ENCODE measurements at places on chromosomes 4 and X.

GRCh38 chr4:5717449-5718158, 6.6 kb downstream of the EVC start:
- DNase-seq, result no peak

DNA sequence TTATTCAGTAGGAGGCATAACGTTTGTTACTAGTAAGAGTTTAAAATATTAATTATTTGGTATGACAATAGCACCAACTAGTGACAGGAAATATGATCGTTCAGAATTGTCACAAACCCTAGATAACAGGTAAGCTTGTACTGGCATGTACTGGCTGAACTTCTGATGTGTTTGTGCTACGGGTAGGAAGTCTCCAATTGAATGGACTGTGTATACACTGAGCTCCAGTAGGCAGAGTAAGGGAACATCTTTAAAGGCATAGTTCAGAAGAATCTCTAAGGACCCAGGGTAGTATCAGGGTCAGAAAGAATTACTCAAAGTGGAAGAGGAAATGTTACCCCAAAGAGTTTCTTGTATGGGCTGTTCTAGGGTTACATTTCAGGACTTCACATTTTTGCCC, 230.4 kb downstream of the EDA2R start:
- no peak for DNase-seq

GRCh38 chrX:46611658-46612362, 38.2 kb downstream of the CHST7 start:
- peak; percentile 77 for DNase-seq

DNA sequence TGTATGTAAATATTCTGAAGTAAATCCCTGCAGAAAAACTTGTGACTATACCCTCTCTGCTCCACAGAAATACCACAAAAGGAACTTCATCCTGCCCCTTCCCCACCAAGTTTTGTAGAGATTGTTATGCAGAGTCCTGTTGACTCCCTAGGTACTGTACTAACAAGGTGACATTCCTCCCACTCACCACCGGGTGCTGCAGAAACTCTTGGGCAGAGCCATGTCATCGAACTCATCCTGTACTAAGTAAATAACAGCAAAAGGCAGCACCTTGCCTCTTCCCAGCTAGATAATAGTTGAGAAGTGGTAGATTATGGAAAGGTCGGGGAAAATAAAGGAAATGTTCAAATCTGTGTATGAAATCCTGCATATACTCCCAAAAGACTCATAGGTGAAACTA, 233.3 kb downstream of the STPG2 start:
- no peak for DNase-seq

- DNase-seq, result no peak
These were observed 29.5 kb upstream of the RAB39B start for GRCh38 chrX:155293771-155294170.

DNA sequence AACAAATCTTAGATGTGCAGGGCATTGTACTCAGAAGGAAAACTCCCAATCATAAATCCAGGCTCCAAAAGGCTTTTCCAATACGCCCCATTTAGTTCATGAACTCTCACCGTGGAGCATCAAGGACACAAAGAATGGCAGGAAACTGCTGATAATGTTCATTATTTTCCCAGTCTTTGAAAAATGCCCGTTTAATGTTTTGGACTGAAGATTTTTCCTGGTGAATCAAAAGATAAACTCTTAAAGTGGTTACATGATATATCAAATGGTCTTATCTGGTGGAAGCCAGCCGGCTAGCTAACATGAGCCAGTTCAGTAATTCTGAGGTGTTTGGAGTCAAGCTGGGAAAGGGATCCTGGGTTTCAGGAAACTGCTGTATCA, 62.1 kb upstream of the AP1S2 start:
- no peak for DNase-seq

GRCh38 chr4:73648478-73648877, 28.2 kb upstream of the RASSF6 start:
- no peak for DNase-seq

- DNase-seq, result no peak
These were observed 57.8 kb downstream of the GPRIN3 start for GRCh38 chr4:89249716-89250361.

DNA sequence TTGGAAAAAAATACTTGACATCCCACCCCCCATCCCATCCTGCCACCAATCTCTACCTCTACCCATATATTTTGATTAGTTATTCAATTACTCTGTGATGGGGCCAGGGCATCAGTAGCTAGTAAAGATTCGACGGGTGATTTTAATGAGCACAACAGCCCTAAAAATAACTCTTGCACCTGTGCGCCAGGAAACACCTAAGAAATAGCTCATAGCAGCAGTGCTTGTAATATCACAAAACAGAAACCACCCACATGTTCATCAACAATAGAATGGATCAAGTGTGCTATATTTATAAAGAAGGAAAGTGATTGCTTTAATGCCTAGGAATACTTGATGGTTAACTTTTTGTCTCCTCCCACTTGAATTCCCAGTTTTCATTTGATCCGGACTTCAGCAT, 225.6 kb upstream of the LCORL start:
- DNase-seq, result no peak

- DNase-seq, result no peak
These were observed 31.5 kb upstream of the NAA11 start for GRCh38 chr4:79357365-79357764.

GRCh38 chrX:9249051-9249846, 215.3 kb upstream of the FAM9B start:
- DNase-seq, result no peak

DNA sequence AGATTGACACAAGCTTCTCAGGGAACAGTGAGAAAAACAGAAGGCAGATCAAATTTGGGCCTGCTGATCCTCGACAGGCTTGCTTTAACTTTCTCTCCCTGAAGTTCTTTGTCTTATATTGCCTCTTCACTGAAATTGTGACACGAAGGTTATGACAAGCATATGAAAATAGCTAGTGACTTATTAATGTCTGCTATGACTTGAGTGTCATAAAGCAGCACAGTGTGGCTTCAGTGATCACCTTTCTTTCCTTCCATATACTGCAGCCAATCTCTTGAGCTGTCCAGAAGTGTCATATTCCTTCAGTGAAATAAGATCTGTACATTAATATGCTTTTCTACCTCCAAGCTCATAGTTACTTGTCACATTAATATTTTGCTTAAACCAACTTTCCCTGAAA, 870.2 kb downstream of the C4orf33 start:
- no peak for DNase-seq

- DNase-seq, result no peak
These were observed 7.5 kb downstream of the PTTG2 start for GRCh38 chr4:37967736-37968135.

- DNase-seq, result no peak
These were observed 117.1 kb downstream of the FAM53A start for GRCh38 chr4:1566838-1567518.

DNA sequence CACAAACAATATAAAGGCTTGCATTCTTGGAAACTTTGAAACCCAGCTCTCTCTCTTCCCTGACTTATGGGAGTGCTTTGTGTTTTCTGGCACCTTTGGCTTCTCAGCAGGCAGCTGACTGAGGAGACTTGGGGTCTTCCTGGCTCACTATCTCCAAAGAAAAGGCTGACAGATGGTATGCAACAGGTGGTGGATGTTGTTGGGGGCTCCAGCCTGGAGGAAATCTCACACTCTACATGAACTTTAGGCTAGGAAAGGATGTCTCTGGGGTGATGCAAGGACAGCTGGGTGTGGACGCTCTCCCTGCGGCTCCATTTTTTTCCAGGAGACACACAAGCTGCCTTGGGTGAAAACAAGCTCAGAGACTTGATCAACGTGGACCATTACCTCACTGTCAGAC, 67.4 kb downstream of the DNAAF6 start:
- DNase-seq, result no peak

DNA sequence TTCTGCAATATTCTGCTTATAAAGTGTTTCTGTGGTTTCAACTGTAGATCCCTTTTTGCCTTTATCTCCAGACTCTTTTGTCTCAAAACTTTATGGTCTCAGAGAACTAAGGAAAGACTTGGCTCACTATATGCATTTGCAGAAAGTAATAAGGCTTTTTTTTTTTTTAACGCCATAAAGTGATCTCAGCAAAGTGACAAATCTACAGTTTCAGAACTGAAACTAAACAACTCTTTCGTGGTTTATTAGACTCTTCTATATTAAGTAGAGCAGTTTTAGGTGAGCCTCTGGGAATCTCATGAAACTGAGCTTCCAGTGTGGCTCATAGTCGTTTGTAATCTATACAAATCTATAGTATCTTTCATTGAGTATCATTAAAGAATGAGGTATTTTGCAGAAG, 15.3 kb downstream of the ATP7A start:
- DNase-seq, result no peak

DNA sequence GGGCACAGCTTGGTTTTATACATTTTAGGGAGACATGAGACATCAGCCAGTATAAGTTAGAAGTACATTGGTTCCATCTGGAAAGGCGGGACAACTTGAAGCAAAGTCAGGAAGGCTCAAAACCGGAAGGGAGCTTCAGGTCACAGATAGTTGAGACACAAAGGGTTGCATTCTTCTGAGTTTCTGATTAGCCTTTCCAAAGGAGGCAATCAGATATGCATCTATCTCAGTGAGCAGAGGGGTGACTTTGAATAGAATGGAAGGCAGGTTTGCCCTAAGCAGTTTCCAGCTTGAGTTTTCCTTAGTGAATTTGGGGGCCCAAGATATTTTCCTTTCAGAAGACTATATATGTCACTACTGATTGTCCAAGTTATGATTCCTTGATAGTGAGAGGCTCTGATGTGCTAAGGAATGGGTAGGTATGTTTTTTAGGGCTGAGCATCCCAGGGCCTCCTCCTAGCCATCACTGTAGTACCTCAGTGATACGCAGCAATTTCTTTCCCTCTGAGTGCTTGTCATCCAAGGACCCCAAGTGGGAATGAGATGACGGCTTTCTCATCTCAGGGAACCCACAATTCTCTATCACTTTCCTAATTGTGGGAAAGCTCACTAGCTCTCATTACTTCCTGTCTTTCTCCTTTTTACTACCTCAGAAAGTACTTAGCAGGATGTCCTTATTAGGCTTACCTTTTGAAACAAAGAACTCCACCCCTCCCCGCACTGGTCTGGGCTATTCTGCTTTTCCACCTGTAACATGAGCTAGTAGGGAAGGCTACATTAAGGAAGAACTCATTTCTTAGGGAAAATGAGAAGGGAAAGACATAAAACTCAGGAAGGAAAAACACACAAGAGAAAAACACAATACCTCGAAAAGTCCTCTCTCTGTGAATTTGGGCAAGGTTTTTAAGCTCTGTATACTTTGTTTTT, 632.7 kb downstream of the RAPGEF2 start:
- DNase-seq, result no peak

- no peak for DNase-seq
These were observed 341.8 kb downstream of the RAPGEF2 start for GRCh38 chr4:159444678-159445077.

- no peak for DNase-seq
These were observed 41.8 kb downstream of the FNIP2 start for GRCh38 chr4:158810487-158811215.

- no peak for DNase-seq
These were observed 15.4 kb downstream of the IQSEC2 start for GRCh38 chrX:53265771-53266574.

DNA sequence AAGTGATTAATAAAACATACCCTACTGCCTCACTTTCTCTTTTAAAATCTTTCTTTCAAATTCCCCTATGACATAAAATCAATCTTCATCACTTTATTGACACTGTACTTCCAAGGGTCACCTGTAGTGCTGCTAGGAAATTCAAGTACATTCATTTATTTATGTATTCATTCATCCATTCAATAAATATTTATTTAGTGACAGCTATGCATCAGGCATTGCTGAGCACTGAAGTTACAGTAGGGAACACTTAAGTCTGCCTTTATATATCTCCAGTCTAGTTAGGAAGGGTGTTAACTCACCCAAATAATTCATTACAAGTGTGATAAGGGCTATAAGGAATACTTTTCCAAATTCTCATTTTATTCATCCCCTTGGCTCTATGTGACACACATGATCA, 2.3 kb downstream of the SYTL5 start:
- DNase-seq, result no peak

DNA sequence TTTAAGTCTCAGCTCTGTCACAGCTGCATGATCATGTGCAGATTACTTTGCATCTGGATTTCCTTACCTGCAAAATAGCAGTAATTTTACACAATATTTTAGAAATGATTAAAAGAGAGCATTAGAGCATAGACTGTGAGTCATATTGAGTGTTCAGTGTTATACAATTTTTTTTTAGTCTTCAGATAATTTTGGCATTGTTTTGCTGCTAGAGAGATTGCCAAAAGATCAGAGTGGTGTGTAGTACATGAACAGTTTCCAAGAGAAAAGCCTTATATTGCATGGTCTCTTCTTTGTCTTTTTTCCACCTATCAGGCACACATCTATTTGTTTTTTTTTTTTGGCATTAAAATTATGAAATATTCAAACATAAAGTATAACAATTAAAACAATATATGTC, 209.6 kb upstream of the TLL1 start:
- DNase-seq, result no peak

DNA sequence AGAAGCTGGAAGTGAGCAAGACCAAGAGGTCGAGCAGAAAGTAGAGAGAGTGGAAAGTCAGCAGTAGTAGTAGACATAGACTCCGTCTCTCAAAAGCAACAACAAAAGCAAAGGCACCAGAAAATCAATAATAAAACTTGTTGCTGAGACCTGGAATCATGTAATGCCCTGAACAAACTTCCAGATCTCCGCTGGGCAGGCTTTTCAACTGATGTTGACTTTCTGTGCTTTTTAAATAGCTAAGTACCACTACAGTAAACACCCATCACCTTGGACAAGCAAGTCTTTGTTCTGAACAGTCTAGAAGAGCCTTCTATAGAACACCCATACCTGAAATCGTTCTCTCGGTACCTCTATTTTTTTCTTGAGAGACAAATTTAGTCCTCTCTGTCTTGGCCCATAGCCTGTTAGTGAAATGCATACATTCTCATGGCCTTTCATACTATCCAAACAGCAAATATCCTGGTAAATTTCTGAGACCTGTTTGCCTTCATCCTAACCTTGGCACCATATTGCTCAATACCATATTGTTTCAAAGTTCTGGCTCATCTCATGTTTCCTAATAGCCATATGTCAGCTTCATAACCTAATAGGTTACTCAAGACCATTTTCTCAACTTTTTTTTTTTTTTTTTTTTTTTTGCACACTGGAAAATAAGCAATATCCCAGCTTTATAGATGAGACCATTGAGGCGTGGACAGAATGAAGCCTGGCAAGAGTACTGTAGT, 200.6 kb upstream of the RBPJ start:
- DNase-seq, result no peak

GRCh38 chr4:140326395-140326993, 47.0 kb upstream of the SCOC start:
- no peak for DNase-seq

- no peak for DNase-seq
These were observed 13.6 kb downstream of the RNF212 start for GRCh38 chr4:1099684-1100335.

DNA sequence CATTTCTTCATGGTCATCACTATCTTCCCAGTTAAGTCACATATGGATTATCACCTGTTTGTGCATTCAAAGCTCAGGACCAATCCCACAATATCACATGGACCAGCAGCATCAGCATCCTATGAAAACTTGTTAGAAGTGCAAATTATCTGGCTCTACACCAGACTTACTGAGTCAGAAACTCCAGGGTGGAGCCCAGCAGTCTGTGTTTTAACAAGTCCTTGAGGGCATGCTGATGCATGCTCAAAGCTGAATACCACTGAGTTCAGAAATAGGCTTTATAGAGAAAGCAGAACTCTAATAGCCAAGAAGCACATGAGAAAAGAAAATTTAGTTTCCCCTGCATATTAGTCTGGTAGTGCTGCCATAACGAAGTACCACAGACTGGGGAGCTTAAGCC, 62.4 kb upstream of the GABRQ start:
- no peak for DNase-seq

- no peak for DNase-seq
These were observed 116.9 kb downstream of the RAB28 start for GRCh38 chr4:13367244-13367643.

GRCh38 chr4:41933997-41934503, 1.2 kb upstream of the TMEM33 start:
- DNase-seq, result no peak

Data from CD4-positive, alpha-beta T cell (primary cell).